Femur (tissue), 1 donor: ENCODE measurements at places on chromosomes 5 and 9.
A peak's percentile ranks its signal among the peaks of the same experiment; 100 is the strongest.

- no peak for DNase-seq
Measured at GRCh38 chr5:14178671-14179211, 35.6 kb downstream of the TRIO start.

DNA sequence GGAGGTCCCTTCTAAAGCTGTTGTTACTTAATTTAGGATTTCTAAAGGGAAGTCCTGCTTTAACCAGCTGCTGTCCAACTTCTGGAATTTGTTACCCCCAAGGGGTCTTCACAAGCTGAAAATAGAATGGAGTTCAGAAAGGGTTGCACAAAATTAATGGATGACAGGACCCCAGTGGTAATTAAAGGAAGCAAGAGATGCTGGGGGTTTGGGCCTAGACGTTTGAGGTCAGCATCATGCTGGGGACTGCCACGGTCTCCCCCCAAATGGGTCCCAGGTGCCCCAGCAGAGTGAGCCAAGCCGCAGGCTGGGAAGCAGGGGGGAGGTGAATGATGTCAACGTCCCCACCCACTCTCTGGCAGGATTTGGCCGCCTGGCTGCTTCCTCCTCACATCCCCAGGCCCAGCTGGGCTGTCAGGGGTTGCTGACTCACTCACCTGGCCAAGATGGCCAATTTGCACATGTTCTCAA is 97.5 kb upstream of the ARAP3 start:
- peak; percentile 75 for DNase-seq

GRCh38 chr5:129716235-129716634 is 31.7 kb upstream of the MINAR2 start:
- no peak for DNase-seq

- DNase-seq: no peak
Measured at GRCh38 chr5:126415789-126416188, 7.4 kb upstream of the GRAMD2B start.

DNA sequence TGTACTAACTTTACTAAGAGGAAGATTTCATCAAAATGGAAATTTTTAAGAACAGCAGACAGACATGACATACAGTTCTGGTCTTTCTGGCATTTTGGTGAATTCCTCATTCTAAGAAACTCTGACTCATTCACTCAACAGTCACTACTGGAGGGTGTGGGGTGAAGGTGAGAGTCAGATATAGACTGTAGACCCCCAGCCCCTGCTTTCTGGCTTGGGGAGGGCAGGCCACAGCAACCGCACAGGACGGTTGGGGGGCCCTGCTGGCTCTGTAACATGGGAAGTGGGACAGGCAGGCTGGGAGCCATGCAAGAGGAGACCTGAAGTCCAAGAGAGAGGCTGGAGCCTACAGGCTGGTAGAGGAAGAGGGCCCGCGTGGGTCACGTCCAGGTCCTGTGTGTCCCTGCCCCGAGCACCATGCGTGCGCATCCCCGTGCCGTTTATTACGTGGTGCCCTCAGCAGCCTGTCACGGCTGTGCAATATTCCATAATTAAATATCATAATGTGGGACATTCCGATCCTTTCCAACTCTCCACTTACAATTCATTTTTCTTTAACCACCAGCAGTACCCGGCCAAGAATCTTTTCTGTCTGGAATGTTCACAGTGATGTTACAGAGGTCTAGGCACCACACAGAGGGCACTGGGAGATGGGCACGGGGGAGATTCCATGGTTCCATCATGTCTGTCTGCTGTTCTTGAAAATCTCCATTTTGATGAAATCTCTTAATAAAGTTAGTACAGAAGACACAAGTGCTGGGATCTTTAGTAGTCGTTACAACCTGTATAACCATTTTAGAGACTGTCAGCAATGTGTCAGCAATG is 75.5 kb downstream of the SEMA4D start:
- DNase-seq: no peak

DNA sequence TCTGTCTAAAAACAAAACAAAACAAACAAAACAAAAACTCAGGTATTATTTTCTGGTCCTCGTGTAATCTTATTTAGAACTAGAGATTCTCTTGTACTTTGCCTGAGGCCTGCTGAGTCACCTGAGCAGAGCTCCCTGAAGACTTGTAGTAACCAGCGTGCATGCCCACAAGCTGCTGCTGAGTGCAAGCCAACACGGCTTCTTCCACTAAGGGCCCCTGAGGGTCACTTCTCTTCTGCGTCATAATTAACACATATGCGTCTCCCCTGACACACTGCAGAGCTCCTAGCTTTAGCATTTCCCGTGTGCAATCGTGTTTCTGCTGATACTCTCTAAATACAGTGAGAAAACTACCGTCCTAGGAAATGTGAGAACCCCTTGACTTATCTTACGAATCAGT is 10.9 kb upstream of the NDFIP1 start:
- DNase-seq: no peak

- no peak for DNase-seq
Measured at GRCh38 chr5:156230887-156231286, 96.1 kb upstream of the SGCD start.

GRCh38 chr9:129713402-129713679 is 39.5 kb downstream of the PTGES start:
- no peak for DNase-seq

GRCh38 chr5:89850513-89850865 is 559.1 kb downstream of the CETN3 start:
- DNase-seq: no peak

DNA sequence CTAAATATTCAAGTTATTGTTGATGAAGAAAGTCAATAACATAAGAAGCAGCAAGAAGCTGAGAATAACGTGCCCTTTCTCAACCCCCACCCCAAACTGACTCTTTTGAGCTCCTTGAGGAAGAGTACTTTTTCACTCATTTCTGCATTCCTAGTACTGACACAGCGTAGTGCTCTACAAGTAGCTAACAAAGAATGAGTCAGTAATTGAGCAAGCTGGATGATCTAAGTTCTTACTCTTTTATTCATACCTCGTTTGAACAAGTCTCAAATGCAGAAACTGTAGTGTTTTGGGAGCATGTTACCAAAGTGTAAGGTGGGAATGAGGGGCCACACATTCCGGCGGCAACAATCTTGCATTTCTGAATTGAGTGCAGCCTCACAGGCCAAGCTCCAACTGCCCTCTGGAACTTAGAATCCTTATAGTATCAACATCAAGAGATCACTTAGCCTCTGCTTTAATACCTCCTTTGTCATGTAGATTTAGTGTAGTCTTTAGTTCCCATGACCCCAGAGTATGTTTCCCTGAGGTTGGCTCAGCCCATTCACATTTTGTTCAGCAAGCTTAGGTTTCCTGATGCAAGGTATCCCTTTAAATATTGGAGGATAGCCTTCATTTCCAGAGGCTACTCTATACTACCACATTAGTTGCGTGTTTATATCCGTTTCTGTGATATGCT is 152.0 kb downstream of the PRR16 start:
- no peak for DNase-seq

DNA sequence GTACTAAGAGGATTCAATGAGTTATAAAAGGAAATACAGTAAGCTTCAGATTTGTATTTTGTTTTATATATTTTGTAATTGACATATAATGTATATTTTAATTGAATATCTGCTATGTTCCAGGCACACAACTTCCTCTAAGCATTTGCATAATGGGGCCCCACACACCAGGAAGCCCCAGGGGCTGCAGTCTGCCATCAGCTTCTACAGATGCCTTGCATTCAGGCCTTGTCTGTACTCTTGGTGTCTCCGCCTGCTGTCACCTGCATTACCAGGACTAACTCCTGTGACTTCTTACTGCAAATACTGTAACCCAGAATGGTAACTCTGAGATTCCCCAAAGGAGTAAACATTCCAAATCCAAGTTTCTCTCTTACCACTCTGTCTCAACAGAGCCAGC is 20.6 kb downstream of the ARL15 start:
- DNase-seq: no peak

DNA sequence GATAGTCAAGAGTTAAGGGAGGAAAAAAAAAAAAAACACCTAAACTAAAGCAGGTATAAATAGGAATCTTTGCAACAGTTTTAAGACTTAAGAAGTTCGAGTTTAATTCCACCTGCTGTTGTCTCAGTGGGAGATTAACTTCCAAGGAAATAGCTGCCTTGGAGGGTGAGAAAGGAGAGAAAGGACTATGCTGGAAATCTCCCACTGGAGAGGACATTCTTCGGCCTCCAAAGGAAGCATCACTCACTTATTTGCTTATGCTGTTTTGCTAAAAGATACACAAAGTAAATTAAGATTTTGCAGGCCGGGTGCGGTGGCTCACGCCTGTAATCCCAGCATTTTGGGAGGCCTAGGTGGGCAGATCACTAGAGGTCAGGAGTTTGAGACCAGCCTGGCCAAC is 317.9 kb upstream of the MPDZ start:
- no peak for DNase-seq

- DNase-seq: no peak
Measured at GRCh38 chr5:142900927-142901326, 130.8 kb downstream of the ARHGAP26 start.

- peak; percentile 81 for DNase-seq
Measured at GRCh38 chr5:141747152-141748141, 65.4 kb upstream of the ARAP3 start.

- peak; percentile 33 for DNase-seq
Measured at GRCh38 chr9:14027116-14027800, 286.7 kb downstream of the NFIB start.

- no peak for DNase-seq
Measured at GRCh38 chr5:114612406-114612805, 250.5 kb downstream of the KCNN2 start.

- DNase-seq: no peak
Measured at GRCh38 chr9:112771359-112772214, 21.0 kb downstream of the SNX30 start.

GRCh38 chr9:8799615-8800014 is 1000.0 kb upstream of the DMAC1 start:
- no peak for DNase-seq

- DNase-seq: no peak
Measured at GRCh38 chr9:108756746-108757490, 98.9 kb downstream of the ACTL7B start.

- no peak for DNase-seq
Measured at GRCh38 chr5:81181576-81182316, 51.4 kb upstream of the CKMT2 start.

DNA sequence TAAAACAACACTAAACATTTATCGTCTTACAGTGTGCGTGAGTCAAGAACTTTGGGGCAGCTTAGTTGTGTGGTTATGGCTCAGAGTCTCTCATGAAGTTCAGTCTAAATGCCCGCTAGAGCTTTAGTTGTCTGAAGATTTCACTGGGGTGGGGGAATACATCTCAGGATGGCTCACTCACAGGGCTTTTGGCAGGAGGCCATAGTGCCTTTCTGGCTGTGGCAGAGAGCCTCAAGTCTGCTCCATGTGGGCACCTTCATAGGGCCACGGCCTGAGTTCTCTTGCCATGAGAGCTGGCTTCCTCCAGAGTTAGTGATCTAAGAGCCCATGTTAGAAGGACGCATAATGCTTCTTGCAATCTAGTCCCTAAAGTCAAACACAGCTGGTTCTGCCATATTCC is 258.8 kb upstream of the NUDT12 start:
- no peak for DNase-seq

DNA sequence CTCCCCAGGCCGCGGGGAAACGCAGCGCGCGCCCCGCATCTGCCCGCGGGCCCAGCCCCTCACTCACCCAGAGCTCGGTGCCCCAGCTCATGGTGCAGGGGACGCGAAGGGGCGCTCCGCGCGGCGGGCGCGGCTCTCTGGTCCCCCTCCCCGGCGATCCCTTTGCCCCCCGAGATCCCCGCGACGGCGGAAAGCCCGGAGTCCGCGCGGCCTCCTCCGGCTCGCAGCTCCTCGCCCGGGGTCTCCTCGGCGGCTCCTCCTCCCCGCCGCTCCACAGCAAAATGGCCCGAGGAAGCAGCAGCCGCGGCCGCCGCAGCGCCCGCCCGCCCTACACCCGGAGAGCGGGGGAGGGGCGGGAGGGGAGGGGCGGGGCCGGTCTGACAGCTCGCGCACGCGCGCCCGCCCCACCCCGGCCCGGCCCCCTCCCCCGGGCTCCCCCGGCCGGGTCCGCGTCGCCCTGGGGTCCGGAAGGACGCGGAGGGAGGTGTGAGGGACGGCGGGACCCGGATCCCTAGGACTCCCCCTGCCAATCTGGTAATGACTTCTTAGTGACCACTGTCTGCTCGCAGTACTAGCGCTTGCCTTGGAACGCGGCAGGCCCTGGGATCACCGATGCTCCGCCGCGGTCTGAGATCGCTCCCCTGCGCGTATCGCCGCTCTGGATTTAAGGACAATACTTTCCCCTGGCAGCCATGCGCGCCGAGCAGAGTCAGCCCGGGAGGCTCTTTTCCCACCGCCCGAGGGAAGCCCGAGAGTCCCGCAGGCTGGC is at the start of gene FNBP1:
Gene FNBP1 (minus strand): TSS at position 305 of the 769 bp plus-strand sequence. CDS start 214 bp downstream, at position 91.
- peak; percentile 89 for DNase-seq

DNA sequence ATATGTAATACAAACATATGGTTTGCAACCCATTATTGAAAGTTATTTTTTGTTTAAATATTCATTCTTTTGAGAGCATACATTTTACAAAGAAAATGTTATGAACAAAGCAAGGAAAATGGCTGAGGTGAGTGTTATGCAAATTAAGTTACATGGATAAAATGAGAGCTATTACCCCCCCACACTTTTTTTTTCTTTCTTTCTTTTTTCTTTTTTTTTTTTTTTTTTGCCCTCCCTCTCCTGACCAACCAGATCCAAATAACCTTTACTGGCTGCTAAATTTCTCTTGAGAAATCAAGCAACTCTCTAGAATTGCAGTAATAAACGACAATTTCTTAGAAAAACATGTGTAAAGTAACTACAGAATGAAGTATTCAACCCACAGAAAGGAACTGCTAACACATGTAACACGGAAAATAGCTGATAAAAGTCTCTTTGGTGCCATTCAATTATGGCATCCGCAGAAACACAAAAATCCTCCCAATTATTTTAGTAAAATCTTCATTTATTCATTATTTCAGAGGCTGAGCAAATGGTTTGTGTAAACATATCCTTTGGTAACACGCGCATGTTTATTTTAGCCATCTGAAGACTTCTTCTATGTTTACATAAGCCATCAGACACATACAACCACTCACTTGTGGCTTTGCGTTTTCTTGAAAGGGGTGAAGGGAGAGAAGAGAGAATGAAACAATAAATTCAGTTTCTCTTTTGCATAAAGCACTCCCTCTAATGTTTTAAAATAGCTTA is 216.1 kb downstream of the NFIB start:
- no peak for DNase-seq

GRCh38 chr9:84499969-84500582 is 159.5 kb upstream of the SLC28A3 start:
- no peak for DNase-seq

DNA sequence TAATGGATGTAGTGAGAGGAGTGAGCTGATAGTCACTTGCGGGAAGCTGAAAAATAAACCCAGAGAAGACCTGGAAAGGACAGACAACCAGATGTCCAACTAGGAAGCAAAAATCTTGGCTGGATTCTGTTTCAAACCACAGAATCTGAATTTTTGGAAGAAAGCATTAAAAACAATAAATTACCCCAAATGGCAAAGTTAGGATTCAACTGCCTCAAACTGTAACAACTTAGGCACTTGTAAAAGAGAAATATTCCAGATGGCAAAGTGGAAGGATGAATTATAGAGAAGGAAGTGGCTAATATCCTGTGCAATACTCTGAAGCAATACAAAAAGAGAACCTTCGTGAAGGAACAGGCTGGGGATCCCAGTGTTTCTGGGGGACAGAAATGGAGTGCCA is 46.8 kb upstream of the SLIT3 start:
- DNase-seq: no peak
